Fibroblast of skin of back (primary cell): ENCODE measurements at places on chromosomes 1 and 21.

GRCh38 chr1:4380564-4381168 is 273.7 kb upstream of the AJAP1 start:
- peak; percentile 95 for DNase-seq

- peak; percentile 30 for DNase-seq
These were observed 63.6 kb downstream of the EPHB2 start for GRCh38 chr1:22773981-22774832.

DNA sequence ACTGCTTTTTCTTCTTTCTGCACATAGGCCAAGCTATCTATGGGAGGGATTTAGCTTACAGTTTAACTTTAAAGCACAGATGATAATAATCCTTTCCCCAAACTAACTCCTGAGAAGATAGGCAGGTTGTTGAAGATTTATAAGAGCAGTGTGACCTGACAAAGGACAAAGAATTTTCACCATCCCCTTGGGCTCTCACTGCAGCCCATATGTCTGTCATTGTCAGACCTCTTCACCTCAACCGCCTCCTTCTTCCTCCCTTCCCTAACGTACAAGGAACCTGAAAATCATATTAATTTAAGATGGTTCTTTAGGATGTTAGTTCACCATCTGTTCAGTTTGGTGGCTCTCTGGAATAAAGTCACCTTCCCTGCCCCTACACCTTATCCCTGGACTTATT is 5.0 kb downstream of the RNU1-2 start:
- peak; percentile 27 for DNase-seq

GRCh38 chr1:231691618-231692259 is 65.1 kb downstream of the DISC1 start:
- peak; percentile 81 for DNase-seq

DNA sequence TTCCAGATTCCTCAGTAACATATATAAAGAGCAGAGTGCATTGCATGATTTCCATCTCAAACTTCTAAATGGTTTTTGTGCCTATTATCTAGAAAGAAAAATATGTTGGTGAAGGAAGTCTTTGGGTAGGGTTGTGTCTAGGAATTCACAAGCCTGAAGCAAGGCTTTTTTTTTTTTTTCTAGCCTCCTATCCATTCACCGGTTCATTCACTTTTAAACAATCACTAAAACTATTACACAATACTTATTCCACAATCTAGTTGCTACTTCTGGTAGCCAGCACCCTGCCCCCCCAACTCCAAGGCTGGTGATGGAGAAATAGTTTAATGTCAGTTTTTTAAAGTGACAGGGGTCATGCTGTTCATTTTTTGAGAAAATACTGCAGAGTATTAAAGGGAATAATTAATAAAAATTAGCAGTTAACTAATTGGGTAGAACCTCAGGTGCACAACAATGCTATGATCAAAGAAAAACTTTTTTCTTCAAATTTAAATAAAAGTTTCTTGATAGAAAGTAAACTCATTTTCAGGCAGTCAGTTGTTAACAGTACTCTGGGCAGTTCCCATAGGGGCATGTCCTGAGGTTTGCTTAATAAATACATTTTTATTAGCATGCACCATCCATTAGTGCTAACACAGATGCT is 10.9 kb downstream of the IRF2BP2 start:
- DNase-seq = no peak

GRCh38 chr21:36694031-36694515 is 4.8 kb upstream of the SIM2 start:
- no peak for DNase-seq

DNA sequence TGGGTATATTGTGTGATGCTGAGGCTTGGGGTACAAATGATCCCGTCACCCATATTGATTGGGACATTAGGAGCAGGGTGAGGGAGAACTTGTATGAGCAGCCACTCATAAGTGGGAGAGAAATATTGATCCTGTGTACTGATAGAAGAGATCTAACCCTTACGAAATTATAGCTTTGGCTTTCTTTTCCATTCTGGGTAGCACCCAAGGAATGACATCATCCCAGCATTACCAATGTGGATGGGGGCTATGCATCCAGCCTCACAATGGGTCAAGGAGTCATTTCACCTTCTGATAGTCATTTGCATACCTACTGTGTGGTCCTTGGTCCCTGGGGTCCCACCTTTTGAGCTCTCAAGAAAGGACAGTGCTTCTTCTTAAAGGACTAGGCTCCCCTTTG is 1.9 kb upstream of the NAV1 start:
- DNase-seq = no peak

GRCh38 chr1:244782056-244782455 is 53.4 kb upstream of the COX20 start:
- no peak for DNase-seq

DNA sequence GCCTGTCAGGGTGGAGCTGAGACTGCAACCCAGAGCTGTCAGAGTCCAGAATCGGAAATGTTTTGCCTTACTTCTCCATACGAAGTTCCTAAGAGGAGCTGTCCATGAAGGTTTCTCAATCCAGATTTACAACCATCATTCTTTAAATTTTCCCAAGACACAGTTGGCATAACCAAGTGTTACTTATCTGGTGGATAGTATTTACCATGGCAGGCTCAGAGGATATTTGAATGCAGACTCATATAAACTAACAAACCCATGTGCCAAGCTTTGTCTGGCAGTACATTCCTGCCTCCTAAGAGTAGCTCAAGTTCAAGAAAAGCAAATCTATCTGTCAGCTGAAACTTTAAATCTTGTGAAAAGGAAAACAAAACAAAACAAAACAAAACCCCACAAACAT is 267.9 kb downstream of the ZNF326 start:
- DNase-seq = no peak

GRCh38 chr21:44987301-44987885 is 47.6 kb downstream of the SLX9 start:
- no peak for DNase-seq

GRCh38 chr1:105427543-105427942 is 1628.9 kb upstream of the PRMT6 start:
- peak; percentile 1 for DNase-seq

- peak; percentile 54 for DNase-seq
These were observed 35.6 kb downstream of the SMYD2 start for GRCh38 chr1:214316593-214316992.

- DNase-seq = no peak
These were observed 15.5 kb downstream of the TRPM2 start for GRCh38 chr21:44368711-44369446.

DNA sequence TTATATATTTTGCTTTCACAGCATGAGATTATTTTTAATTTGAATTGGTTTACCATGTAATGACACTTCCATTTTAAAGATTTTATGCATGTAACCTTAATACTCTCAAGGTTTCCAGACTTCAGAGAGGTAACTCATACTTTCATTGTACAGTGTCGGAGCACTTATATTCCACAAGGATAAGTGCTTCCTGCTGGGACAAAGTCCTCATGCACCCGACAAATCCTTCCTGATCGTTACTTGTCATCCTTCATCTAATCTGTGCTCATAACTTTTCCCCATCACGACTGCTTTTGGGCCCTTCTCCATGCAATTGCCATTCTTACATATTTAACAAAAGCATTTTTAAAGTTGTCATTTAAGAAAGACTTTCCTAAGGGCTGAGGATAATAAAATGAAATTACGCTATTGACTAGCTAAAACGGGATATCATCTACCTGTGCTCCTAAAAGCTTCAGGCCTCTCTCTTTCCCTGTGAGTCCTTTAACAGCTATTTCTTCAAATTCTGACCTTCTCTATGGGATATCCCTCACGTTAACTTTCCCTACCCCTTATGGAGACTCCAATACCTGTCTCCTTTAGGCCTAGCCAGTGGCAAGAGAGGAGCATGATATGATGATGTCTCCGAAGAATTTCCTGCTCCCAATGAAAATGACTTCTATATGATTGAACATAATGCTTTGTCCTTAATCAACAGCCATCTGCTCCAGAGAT is 59.3 kb downstream of the NCAM2 start:
- DNase-seq = no peak

GRCh38 chr1:205370780-205371179 is 14.1 kb upstream of the KLHDC8A start:
- DNase-seq = no peak

GRCh38 chr1:71565262-71565661 is 484.4 kb upstream of the ZRANB2 start:
- DNase-seq = no peak

- no peak for DNase-seq
These were observed 32.2 kb upstream of the IL20 start for GRCh38 chr1:206833106-206833680.

DNA sequence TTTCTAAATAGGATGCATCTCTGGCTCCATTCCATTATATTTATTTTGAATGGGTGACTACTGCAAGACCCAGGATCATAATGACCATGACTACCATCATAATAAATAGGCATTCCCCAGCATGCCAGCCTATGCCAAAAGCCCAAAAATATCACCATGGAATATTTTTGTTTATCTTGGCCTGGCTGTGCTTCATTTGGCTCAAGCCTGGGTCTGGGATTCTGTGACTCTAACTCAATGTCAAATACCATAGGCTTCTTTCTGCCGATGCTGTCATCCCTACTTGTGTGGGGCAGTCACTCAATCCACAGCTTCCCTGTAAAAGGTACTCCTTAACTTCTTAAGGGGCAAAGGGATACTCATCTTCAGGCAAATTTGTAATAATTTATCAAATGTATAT is 66.6 kb downstream of the DIRAS3 start:
- peak; percentile 35 for DNase-seq

DNA sequence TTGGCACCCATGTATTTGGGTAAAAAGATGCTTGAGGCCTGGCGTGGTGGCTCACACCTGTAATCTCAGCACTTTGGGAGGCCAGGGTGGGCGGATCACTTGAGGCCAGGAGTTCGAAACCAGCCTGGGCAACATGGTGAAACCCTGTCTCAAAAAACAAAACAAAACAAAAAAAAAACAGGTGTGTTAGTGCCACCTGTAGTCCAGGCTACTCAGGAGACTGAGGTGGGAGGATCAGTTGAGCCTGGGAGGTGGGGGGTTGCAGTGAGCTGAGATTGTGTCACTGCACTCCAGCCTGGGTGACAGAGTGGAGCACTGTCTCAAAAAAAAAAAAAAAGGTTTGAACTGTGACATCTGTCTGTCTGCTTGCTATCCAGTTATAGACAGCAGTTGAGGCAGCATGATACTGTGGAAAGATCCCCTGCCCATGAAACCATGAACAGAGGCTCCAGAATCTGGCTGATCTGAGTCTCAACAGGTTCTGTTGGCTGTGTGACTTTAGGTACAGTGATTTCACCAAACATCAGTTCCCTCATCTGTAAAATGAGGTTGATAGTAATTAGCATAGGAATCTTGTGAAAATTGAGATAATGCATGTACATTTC is 5.7 kb downstream of the DYRK1A start:
- no peak for DNase-seq

DNA sequence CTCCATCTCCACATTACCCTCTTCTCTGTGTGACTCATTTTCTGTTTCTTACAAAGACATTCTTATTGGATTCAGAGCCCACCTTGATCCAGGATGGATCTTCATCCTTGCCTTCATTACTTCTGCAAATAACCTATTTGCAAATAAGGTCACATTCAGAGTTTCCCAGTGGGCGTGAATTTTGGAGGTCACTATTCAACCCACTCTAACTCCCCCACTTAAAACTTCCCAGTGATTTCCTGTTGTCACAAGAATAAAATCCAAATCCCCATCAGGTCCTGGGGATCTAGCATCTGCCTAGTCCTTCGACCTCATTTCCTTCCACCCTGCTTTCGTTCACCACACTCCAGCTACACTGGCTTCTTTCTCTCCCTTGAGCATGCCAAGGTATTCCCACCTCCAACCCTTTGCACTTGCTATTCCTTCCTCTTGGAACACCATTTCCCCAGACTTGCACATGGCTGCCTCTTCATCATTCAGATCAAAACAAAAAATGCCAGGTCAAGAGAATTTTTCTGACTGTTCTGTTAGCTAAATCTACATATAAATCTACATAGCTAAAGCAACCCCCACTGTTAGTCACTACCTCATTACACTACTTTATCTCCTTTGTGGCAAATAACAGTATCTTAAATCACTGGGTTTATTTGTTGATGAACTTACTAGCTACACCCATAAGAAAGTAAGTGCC is 187.2 kb downstream of the TOMM20 start:
- no peak for DNase-seq

GRCh38 chr1:62040450-62040849 is 154.2 kb upstream of the L1TD1 start:
- DNase-seq = no peak

DNA sequence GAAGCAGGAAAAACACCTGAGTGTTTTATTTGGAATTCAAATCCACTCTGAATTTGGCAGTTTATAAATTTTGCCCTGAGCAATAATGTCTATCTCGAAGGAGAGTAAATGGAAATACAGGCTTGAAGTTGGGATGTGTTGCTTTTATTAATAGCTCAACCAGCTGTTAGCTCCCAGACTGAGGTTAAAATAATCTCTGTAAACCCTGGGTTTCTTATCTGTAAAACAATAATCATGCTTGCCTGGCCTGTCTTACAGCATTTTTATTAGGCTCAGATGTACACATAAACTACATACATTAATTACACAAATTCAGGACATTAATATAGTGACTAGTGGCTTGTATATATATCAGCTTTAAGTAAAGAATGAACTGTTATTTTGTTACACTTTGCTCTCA is 148.5 kb downstream of the GALNT2 start:
- no peak for DNase-seq

GRCh38 chr1:31663622-31664452 is 19.2 kb upstream of the PEF1 start:
- peak; percentile 45 for DNase-seq

DNA sequence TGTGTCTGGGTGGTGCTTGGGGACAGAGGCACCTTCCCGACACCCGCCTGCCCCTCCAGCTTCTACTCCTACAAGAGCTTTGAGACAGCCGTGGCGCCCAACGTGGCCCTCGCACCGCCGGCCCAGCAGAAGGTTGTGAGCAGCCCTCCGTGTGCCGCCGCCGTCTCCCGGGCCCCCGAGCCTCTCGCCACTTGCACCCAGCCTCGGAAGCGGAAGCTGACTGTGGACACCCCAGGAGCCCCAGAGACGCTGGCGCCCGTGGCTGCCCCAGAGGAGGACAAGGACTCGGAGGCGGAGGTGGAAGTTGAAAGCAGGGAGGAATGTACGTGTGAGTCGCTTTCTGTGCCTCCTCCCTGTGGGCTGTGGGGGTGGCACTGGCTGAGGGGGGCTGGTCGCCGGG is 75.7 kb downstream of the SKI start:
- no peak for DNase-seq

DNA sequence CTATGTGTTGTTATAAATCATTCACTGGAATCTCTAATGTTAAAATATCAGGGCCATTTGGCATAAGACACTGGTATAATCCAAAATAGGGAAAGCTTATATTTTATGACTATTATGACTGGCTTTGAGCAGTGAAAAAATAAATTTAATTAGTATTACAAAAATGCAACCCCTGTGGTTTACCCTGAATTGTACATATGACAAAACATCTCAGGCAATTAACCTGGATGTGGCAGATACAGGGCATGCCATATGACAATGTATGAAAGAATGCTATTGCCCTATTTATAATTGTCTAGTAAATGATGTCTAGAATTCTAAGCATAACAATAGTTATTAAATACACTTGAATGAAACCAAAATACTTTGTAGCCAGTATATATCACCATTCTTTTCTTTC is 532.5 kb upstream of the ADGRL4 start:
- DNase-seq = no peak
